ENCODE measurements at places on chromosomes 4 and X.

DNA sequence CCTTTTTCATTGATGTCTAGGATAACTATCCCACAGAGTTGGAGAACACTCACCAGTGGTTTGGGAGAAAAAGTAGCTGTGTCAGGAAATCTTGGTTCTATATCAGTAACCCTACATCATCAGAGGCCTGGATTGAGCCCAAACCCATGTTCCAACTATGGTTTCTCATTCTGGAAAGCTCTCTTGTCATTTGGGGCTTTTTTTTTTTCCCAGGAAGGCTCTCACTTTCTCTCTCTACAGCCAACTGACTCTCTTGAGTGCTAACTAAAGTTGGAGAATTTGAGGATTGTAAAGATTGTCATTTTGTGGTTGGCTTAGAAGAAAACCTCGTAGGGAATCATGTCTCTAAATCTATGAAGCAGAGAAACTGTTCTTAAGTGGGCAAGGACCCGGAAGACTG, 228.2 kb upstream of the DIPK2B start:
- no peak for DNase-seq

GRCh38 chr4:30968926-30969325, 248.8 kb downstream of the PCDH7 start:
- DNase-seq: no peak

DNA sequence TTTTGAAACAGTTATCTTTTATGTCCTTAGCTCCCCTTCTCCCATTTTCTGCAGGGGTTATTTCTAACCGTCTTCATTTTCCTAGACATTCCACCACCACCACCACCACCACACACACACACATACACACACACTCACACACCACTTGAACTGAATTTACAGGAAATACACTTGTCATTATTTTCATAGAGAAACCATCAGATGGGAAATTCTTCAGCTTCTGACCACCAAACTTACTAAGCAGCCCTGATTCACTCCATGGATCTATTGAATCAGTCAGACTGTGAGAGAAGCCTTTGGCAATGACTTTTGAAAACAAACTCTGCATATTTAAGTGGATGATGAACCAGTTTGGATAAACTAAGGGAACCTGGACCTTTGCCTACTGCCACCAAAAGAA, 210.1 kb upstream of the NHS start:
- no peak for DNase-seq

- no peak for DNase-seq
Measured at GRCh38 chrX:149568701-149569296, 18.5 kb downstream of the MAGEA9B start.

DNA sequence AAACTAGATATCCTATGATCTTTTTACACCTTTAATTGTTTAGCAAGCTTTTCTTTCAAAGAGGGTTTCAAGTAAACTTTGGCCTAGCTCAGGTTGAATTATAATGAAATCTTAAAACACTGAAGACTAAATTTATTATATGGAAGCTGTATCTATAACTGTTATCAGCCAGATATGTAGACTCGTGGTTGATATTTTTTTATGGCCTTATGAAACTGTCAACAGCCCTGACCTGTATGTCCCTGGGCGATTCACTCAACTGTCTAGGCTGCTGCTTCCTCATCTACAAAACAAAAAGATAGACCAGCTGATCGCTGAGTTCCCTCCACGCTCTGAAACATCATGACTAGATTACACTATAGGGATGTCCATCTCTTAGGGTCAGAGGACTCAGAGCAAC, 21.2 kb upstream of the PDK3 start:
- no peak for DNase-seq

- peak; percentile 77 for DNase-seq
Measured at GRCh38 chr4:151117371-151117962, 18.0 kb downstream of the RPS3A start.

GRCh38 chr4:183563874-183564273, 59.0 kb downstream of the ING2 start:
- DNase-seq: peak; percentile 13

- DNase-seq: no peak
Measured at GRCh38 chr4:115275615-115276014, 162.2 kb upstream of the NDST4 start.

GRCh38 chrX:19204636-19205035, 82.4 kb upstream of the ADGRG2 start:
- no peak for DNase-seq

- DNase-seq: no peak
Measured at GRCh38 chr4:139672215-139672614, 6.6 kb downstream of the MGST2 start.

- no peak for DNase-seq
Measured at GRCh38 chr4:48967631-48968030, 18.4 kb upstream of the CWH43 start.

- DNase-seq: peak; percentile 43
Measured at GRCh38 chr4:152065545-152065944, 304.7 kb upstream of the GATB start.

DNA sequence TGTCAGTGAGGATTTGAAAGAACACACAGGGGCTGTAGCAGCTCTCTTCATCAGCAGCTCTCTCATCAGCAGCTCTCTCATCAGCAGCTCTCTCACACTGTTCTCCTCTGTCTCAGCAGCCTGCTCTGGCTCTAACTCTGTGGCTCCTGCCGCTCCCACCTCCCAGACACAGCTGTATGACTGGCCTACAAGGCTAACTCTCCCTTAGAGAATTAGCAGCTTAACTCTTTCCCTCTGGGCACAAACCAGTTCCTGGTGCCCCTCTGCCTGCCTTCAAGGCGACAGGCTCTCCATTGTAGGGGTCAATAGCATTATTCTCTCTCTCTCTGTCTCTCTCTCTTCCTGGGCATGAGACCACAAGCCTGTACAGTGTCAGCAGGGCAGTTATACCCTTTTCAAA, 385.6 kb upstream of the PCDH10 start:
- no peak for DNase-seq

GRCh38 chr4:160493206-160493605, 1390.3 kb downstream of the RAPGEF2 start:
- no peak for DNase-seq

DNA sequence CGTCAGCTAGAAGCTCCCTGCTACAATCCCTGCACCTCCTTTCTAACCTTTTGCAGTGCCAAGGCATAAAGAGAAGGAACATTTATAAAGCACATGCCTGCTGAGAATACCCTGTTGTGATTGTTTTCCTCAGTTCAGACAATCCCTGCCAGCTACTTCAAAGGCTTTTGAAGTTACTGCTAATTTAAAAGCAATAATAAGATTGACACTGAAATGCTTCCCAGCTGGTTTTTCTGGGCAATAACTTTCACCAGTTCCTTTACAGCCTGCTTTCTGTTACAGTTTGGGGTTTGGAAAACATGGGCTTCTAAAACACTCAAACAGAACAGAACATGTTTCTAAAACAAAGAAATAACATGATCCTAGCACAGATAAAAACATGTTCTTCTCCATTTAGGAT, 232.3 kb upstream of the CPEB2 start:
- no peak for DNase-seq

DNA sequence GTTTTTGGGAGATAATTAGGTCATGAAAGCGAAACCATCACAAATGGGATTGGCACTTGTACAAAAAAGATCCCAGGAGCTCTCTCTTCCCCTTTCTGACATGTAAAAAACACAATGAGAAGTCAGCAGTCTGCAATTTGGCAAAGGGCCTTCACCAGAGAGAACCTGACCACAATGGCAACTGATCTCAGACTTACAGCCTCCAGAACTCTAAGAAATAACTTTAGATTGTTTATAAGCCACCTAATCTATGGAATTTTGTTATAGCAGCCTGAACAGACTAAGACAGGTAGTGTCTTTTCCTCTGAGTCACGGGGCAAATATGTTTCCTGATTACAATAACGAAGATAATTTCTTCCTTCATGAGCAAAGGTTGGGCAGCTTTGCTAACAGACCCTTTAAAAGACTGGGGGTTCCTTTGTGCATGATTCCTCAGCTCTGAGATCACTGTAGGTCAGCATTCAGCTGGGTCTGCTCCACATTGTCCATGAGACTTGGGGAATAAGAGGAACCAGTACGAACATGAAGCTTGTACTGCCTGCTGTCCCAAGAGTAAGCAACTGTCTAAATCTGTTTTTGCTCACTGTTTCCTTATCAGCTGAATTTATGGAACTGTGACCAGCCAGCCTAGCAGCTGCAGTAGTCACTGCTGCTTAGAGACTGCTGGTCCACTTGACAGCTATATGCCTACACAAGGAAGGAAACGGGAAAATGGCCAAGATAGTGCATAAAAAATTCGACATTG, 191.6 kb downstream of the ANAPC10 start:
- DNase-seq: no peak

- DNase-seq: no peak
Measured at GRCh38 chrX:46904626-46905025, 7.6 kb upstream of the JADE3 start.

- DNase-seq: no peak
Measured at GRCh38 chrX:11499076-11500044, 166.4 kb downstream of the ARHGAP6 start.

GRCh38 chrX:19958552-19959486, 32.0 kb downstream of the BCLAF3 start:
- no peak for DNase-seq

GRCh38 chr4:10949039-10949733, 264.6 kb upstream of the CLNK start:
- no peak for DNase-seq

GRCh38 chr4:103915224-103915869, 195.6 kb upstream of the TACR3 start:
- DNase-seq: no peak

Data from activated naive CD4-positive, alpha-beta T cell treated with anti-CD3 and anti-CD28 coated beads for 36 hours (primary cell).